Left ventricle myocardium inferior (tissue), 1 donor: ENCODE measurements at places on chromosomes 3 and 15.

- H3K36me3 ChIP-seq: no peaks in the 10 kb centered on the region
- H3K4me1 ChIP-seq: no peaks in the 10 kb centered on the region
- no peak for DNase-seq
- H3K27ac ChIP-seq: no peak overlapping the region
Measured at GRCh38 chr3:18223571-18223970, 201.6 kb downstream of the SATB1 start.

GRCh38 chr3:67624078-67624477, 30.3 kb downstream of the SUCLG2 start:
- DNase-seq: no peak
- H3K4me3 ChIP-seq: no peak overlapping the region
- H3K36me3 ChIP-seq: peaks cover 19% of the 10 kb centered on the region
- peaks cover 18% of the 10 kb centered on the region for H3K4me1 ChIP-seq
- H3K27me3 ChIP-seq: no peaks in the 10 kb centered on the region
- H3K27ac ChIP-seq: no peak overlapping the region

DNA sequence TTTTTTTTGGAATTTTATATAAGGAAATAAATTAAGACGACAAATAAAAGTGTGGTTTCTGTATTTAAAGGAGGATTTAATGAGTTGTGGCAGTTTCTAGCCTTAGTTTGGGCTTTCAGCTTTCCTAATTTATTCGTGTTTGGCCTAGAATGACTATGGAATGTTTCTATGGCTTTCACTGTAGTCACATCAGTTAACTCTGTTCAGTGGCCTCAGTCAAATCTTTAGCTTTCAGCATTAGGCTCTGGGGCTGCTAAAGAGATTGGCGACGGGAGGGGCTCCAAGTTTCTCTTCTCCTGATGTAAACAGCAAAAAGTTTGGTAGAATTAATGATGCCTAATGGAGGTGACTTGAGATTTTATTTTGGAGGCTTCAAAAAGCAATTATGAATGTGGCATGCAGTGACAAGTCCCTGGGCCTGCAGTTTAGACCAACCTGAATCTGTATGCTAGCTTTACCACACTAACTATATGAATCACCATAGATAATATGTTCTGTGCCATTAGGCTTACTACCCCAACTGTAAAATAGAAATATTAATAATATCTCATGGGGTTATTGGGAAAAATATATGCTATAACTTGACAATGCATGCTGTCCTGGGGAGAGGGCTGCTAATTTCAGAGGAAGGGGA, 47.1 kb upstream of the ADGRG7 start:
- H3K27ac ChIP-seq: no peak overlapping the region
- H3K4me1 ChIP-seq: no peaks in the 10 kb centered on the region
- DNase-seq: no peak
- H3K4me3 ChIP-seq: no peak overlapping the region
- H3K27me3 ChIP-seq: no peaks in the 10 kb centered on the region
- H3K36me3 ChIP-seq: no peaks in the 10 kb centered on the region

- DNase-seq: no peak
- no peak overlapping the region for H3K4me3 ChIP-seq
- H3K27me3 ChIP-seq: no peaks in the 10 kb centered on the region
- no peaks in the 10 kb centered on the region for H3K36me3 ChIP-seq
Measured at GRCh38 chr3:155270485-155271342, 22.8 kb downstream of the STRIT1 start.
